Stimulated activated CD4-positive, alpha-beta T cell treated with anti-CD3 and anti-CD28 coated beads, Interleukin-1b, Interleukin-23, amount 100 ng/mL, for 24 hours (primary cell): ENCODE measurements at places on chromosomes 13 and 19.
A peak's percentile ranks its signal among the peaks of the same experiment; 100 is the strongest.

DNA sequence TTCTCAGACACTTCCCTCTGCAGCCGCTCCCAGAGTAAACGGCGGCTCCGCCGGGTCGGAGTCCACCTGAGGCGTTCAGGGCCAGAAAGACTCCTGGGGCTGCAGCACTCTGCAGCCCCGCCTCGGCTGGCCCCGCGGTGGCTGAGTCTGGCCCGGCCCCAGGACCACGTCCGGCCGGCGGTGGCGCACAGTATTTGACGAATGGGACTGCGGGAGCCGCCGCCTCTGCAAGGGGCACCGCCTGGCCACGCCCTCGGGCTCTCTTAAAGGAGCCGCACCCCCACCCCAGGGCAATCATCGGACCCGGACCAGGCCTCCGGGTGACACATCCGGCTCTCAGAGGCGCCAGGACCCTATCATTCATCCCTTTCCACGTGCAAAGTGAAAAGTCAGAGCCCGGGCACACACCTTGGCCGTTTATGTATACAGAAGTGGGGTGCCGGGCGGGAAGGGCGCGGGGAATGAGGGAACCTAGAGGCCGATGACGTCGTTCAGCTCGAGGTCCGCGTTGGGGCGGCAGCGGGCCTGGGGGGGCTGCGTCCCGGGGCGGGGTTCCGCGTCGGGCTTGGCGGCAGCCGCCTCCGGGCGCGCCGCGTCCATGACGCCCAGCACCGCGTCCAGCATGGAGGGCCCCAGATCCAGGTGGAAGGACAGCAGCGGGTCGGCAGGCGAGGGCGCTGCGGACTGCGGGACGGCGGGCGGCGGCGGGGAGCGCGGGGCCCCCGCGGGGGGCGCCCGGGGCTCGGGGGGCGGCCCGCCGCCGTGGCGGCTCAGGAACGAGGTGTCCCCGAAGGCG, 1.2 kb upstream of the LENG9 start:
- DNase-seq: peak; percentile 57

- no peak for DNase-seq
Measured at GRCh38 chr13:64675255-64675892, 2554.8 kb downstream of the PCDH9 start.

GRCh38 chr13:20501120-20501519, 24.5 kb downstream of the CRYL1 start:
- DNase-seq: no peak

- DNase-seq: no peak
Measured at GRCh38 chr13:100646030-100646673, 28.4 kb downstream of the TMTC4 start.

DNA sequence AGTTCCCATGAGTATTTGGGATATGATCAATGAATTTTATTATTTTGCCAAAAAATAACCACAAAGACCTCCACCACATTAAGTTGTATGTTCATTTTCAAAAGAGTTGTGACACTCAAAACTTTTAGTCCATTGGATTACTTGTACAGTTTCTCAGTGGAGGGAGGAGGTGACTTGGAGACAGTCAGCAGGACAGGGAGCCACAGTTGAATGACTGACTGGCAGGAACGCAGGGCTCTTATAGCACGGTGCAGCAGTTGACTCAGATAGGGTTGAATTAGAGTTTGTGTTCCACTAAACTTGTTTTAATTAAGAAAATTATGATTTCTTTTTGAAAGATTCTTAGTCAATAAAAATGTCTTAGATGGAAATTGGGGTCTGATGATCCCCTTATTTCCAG, 42.5 kb downstream of the TNFRSF19 start:
- no peak for DNase-seq

- no peak for DNase-seq
Measured at GRCh38 chr13:113117911-113118260, 4.7 kb upstream of the F10 start.

DNA sequence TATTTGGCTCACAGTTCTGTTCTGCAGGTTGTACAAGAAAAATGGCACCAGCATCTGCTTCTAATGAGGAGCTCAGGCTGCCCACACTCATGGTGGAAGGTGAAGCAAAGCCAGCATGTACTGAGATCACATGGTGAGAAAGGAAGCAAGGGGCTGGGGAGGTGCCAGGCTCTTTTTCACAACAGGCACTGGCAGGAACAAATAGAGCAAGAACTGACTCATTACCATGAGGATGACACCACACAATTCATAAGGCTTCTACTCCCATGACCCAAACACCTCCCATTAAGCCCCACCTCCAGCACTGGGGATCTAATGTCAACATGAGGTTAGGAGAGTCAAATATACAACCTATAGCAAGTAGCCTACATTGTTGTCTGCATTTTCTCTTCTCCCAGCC, 522.6 kb downstream of the RFC3 start:
- DNase-seq: no peak

- DNase-seq: no peak
Measured at GRCh38 chr19:31340042-31341025, 8.9 kb downstream of the TSHZ3 start.

DNA sequence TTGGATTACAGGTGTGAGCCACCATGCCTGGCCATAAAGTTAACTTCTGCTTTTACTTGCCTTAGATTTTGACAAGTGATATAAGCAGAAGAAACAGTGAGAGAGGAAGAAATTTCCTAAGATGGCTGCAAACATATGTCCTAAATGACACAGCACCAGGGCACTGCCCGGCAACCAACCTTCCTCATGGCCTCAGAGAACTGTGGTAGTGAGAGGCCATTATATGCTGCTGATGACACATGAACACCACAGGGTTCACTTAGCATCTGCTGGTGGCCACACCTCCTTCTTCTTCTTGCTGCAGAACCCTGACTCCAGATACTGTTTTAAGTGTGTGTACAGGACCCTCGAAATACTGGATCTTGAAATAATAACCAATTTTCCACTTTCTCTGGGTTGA, 88.2 kb downstream of the KCTD12 start:
- DNase-seq: no peak

GRCh38 chr13:99558570-99559180, 57.4 kb downstream of the TM9SF2 start:
- no peak for DNase-seq

- no peak for DNase-seq
Measured at GRCh38 chr13:51225029-51225428, 2.8 kb downstream of the FAM124A start.

DNA sequence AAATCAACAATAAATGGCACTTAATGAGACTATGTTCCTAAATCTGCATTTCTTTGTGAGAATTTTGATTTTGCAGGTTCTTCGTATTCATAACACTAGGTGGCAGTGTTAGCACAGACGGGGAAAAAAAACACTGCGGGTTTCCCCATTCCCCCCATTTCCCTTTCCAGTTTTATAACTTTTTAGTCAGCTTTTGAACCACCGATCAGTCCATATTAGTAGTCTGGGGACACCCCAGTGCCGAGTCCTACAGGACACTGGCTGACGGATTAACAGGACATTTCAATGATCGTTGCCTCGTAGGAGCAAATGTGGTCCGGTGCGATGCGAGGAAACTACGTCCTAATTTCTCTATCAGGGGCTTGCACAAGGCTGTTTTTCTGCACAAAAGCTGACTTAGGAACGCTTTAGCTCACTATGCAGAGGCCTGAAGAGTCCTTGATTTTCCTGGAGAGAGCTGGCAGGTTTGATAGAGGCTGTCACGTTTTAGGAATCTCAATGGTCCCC, 234.3 kb downstream of the LMO7 start:
- no peak for DNase-seq

- DNase-seq: no peak
Measured at GRCh38 chr13:85632526-85633195, 166.6 kb downstream of the SLITRK6 start.

DNA sequence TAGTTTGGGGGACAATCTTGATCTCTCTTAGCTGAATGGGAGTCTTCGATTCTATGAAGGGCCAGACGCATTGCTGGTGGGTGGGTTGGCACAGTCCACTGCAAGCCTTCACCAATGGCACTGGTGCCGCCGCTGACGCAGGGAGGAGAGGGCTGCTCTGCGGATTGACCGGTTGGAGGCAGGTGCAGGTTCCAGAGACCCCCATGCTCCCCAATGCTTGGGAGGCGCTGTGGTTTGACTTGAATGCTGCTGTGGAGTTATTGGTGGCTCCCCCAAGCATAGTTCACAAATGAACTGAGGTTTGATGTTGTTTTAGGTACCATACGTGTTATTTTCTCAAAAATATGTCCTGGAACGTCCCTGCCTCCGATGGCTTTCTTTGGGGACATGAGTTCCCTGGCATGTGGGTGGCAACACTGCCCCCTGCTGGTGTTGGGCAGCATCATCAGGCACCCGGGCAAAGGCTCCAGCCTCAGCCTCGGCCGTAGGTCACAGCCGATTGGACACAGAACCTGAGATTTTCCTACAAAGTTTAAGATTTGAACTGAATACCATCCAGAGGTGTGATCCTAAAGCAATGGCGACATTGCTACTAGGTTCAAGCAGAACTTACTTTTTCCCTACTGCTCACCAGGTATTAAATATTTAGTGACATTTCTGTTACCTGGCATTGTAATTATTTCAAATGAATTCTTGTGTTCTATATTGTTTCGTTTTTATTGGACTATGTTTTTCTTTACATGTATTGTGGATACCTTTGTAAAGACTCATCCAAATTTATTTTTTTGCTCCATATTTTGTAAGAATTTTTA, 95.5 kb downstream of the ANKRD10 start:
- DNase-seq: peak; percentile 67

- DNase-seq: no peak
Measured at GRCh38 chr19:40741527-40742390, 8.5 kb downstream of the ACTMAP start.

DNA sequence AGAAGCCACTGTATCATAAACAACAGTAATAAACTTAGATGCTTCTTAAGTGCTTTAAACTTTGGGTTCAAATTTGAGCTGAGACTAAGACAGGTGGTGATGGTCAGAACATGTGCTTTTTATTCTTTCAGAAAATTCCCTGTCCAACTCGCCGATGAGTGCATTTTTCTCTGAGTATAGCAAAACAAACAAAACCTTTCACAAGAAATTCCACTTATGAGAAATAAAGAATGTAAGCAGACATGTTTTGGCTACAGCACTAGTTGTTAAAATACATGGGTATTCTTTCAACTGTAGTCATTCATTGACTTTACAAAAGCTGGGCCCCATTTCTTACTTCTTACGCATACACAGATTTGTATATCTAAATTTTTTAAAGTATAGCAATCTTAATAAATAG, 125.6 kb downstream of the SPRY2 start:
- no peak for DNase-seq

GRCh38 chr13:112877539-112877938, 91.5 kb upstream of the MCF2L start:
- no peak for DNase-seq

DNA sequence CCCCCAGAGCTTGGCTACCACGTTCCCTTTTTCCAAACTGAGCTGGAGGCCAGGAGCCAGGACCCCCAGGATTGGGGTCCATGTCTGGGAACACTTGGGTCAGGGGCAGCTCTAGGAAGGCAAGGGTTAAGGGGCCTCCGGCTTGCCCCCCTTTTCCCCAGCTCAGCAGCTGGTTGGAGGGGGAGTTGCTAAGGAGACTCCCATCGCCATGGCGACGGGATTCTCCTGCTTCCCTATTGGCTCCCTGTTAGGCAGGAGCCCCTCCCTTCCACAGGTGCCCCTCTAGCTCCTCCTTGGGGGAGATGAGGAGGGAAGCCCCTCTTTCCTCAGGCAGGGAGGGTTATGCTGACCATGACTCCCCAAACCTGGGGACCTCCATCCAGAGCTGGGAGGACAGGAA, 33.9 kb downstream of the PDE4A start:
- DNase-seq: no peak

- DNase-seq: no peak
Measured at GRCh38 chr13:32019612-32020233, 11.9 kb upstream of the FRY start.

- no peak for DNase-seq
Measured at GRCh38 chr19:40803857-40804782, 5.1 kb downstream of the EGLN2 start.

- DNase-seq: no peak
Measured at GRCh38 chr13:30038884-30039283, 188.5 kb upstream of the UBL3 start.

DNA sequence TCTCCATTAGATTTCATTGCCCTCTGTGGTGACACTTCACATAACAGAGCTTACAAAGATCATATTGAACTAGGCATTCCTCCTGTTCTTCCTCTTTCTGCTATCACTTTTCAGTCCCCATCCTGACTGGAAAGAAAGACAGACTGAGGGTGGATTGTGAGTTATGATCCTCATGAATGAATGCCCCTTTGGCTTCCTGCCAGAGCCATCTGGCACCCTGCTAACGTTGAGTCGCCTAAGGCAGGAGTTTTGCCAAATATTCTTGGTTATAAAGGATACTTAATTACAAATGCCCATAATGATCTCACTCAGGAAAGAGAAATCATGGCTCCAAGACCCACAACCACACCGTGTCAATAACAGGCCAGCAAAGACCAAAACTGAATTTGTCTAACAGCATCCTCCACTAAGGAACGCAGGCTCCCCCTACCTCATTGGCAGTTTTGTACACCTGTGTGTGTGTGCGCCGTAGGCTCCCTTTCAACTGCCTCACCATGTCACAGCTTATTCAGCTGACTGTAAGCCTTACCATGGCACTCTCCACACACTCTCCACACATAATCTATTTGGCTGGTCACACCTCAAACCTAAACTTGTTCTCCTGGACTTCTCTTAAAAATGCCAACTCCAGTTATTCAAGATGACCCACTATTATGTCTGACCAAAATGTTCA, 15.5 kb downstream of the ZNF211 start:
- DNase-seq: no peak

GRCh38 chr13:40319699-40320579, 346.5 kb downstream of the FOXO1 start:
- DNase-seq: no peak

- no peak for DNase-seq
Measured at GRCh38 chr19:16585808-16586476, 13.7 kb upstream of the SLC35E1 start.

- no peak for DNase-seq
Measured at GRCh38 chr19:28574212-28574611, 638.7 kb downstream of the UQCRFS1 start.

DNA sequence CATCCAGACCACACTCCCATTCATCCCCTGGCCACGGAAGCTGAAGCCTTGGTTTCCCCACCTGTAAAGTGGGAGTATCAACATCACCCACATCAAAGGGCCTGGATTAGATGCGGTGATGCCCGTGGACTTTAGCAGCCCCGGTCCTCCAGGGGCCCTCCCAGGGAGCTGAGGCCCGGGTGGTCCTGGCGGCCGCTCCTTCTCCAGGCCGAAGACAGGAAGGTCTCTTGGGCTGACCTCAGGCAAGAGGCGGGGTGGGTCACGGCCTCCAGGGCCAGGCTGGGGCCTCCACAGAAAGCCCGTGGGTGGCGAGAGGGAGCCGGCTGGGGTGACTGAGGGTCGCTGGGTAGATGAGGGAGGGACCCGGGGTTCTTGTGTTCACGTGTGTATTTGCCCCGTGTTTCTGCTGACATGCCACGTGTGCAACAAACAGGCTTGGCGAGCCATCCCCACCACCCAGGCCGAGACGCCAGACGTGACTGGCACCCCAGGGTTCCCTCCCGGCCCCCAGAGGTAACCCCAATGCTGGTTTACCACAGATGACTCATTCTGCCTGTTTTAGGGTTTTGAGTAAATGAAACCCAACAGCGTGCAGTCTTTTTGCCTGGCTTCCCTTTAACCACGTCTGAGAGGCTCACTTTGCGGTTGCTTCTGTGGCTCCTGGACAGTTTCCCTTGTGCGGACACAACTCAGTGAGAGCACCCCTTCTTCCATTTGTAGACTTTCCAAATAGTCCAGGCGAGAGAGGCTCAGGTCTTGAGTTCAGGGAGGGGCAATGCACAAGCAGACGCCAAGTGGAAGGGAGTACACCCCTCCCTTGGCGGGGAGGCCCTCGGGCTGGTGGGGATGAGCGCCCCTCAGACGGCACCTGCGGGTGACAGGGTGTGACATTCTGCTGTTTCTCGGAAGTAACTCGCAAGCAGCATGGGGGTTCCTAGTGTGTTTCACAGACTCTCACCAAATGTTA, 42.9 kb downstream of the C13orf46 start:
- DNase-seq: no peak
